NCI-H2227 treated with DMSO at 0.1 percent for 48 hours (cell line): ENCODE measurements at places on chromosomes 2 and 18.

DNA sequence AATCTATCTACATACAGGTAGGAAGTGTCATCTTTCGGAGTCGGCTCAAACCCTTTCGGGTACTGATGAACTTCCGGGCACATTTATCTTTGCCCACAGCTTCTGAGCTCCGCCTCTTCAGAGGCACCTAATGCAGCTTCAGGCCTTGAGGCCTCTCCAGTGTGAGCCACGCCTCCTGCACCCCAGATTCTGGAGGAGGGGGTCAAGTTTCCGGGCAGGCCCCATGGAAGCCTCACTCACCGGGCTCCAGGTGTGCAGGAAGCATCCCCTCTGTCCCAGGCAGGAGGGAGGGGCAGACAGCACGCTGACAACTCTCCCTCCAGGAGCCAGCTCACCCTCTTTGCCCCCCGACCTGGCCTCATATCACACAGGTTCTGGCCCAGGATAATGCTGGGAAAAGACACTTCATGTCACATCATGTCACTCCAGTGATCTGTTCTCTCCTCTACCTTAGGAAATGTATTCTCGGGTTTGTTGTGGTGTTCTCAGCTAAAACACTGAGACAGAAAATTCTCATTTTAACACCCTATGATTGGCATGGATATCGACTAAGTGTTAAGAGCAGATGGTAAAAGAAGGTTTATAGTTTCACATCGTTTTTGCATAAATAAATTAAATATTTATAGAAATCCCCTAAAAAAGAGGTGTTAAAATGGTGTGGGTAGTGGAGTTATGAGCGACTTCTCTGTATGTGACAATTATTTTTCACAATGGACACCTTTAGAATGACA lies 46.2 kb upstream of the COPS8 start:
- DNase-seq: no peak

DNA sequence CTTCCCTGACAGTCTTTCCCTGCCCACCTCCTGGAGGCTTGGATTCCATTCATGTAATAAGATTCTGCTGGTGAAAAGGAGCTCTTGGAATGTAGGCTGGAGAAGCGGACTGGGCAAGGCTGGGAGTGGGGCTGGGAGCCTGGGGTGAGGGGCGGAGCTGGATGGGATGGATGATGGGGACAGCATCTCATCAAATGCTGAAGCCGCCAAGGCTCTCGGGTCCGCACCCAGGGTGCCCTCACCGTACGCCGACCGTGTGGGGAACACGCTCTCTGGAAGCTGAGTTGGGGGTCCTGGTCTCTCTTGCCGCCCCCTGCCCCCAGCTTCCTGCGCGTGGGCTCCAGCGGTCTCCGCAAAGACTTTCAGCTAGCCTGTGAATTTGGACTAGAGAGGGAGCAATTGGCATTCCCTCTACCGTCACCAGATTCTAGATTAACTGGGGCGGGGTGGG lies 9.1 kb downstream of the RAX start:
- no peak for DNase-seq

DNA sequence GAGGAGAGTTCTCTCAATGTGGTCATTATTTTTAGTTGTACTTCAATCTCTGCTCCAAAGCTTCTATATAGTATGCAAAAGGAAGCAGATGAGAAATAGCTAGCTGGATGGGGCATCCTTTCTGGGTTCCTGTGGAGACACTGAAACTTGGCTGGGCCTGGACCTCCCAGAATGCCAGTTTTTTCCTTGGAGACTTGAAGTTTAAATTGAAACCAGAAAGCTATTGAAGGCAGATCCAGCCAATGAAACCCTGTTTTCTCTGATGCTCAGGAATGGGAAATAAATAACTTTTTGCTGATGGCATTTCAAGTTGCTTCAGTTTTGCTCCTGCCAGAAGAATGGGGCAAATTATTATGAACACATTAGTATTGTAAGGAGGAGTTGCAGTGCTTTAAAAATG lies 2.9 kb downstream of the SETBP1 start:
- DNase-seq: no peak

GRCh38 chr2:122033778-122034177 lies 278.3 kb downstream of the TSN start:
- no peak for DNase-seq

DNA sequence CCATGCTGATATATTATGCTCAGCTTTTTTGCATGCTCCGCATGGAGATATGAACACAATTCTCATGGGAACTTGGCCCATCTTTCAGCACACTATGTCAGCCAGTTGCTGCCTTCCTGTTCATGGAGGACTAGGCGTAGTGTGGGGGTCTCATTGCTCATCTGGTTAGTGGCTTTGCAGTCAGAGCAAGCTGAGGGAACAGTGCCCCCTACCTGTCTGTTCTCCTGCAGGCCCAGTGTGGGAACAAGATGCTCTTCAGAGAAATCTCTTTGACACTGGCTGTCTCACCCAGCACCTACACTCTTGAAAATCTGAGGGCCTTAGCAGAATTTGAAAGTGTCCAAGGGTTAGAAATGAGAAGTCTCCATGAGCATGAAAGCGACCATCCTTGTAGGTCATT lies 47.1 kb downstream of the SPTBN1 start:
- no peak for DNase-seq

GRCh38 chr2:207561386-207562080 lies 31.8 kb downstream of the CREB1 start:
- DNase-seq: no peak

- DNase-seq: no peak
Measured at GRCh38 chr2:133716166-133716565, 147.9 kb upstream of the NCKAP5 start.

- no peak for DNase-seq
Measured at GRCh38 chr2:143158551-143159485, 29.6 kb downstream of the ARHGAP15 start.

- no peak for DNase-seq
Measured at GRCh38 chr2:226902041-226902966, 66.5 kb downstream of the RHBDD1 start.

- DNase-seq: no peak
Measured at GRCh38 chr2:98764499-98764898, 33.6 kb upstream of the MGAT4A start.

- DNase-seq: no peak
Measured at GRCh38 chr18:58058720-58059119, 14.7 kb downstream of the NEDD4L start.

DNA sequence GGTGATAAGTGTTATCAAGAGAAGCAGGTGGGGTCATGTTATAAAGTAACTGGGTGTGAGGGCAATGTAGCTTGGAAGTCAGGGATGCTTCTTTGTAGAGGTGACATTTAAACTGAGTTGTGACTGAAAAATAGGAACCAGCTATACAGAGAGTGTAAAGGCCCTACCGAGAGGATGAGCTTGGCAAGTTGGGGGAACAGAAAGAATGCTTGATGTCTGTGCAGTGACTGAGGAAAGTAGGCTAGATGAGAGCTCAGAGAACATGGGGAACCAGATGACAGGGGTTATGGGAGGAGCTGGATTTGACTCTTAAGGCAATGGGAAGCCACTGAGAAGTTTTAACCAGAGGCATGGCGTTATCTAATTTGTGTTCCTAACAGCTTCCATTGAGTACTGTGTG lies 115.3 kb downstream of the DOCK10 start:
- DNase-seq: no peak

GRCh38 chr2:44866152-44866551 lies 75.3 kb upstream of the SIX3 start:
- no peak for DNase-seq

- DNase-seq: no peak
Measured at GRCh38 chr18:31010601-31011000, 31.9 kb downstream of the DSC3 start.

DNA sequence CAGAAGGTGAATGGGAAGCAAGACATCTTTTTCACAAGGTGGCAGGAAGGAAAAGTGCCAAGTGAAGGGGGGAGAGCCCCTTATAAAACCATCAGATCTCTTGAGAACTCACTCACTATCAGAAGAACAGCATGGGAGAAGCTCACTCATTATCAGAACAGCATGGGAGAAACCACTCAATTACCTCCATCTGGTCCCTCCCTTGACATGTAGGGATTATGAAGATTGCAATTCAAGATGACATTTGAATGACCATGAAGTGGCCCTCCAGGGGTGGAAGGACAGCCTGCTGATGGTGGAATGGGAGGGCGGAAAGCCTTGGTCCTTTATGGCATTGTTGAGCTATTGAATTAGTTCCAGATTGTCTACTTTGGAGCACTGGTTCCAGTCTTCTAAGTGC lies 413.0 kb upstream of the MEX3C start:
- DNase-seq: peak; percentile 2

DNA sequence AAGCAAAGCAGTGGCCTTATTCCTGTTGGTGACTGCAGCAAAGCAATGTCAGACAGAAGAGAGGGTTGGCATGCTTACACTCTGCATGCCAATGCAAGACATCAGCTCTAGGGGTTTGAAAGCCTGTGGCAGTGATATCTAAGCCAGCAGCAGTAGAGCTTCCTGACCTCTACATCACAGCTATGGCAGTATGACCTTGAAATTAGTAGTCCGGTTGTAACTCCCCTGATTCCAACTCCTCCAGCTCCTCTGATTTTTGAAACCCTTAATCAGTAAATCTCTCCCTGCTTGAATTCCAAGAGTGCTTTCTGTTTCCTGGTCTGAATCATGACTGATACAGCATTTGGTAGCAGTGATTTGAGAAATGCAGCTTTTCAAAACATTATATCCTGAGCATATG lies 60.0 kb upstream of the LRP1B start:
- no peak for DNase-seq

GRCh38 chr2:100924520-100925451 lies 77.3 kb upstream of the RPL31 start:
- DNase-seq: no peak

DNA sequence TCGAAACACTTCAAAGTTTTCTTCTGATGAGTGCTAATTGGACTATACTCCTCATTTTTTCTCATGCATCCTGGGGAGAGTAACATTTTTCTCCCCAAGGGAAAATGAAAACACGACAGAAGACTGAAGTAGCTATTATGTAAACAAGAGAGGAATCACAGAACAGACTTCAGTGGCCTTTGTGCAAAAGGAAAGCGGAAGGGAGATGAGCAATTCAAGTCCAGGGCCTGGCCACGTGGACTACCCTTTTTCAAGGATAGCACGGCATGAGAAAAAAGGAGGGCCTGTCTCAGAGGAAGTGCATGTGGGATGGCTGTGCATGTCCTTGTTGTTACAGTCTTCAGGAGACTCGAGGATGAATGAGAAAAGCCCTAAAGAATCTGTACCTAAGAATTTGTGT lies 43.8 kb upstream of the KCNE4 start:
- no peak for DNase-seq

DNA sequence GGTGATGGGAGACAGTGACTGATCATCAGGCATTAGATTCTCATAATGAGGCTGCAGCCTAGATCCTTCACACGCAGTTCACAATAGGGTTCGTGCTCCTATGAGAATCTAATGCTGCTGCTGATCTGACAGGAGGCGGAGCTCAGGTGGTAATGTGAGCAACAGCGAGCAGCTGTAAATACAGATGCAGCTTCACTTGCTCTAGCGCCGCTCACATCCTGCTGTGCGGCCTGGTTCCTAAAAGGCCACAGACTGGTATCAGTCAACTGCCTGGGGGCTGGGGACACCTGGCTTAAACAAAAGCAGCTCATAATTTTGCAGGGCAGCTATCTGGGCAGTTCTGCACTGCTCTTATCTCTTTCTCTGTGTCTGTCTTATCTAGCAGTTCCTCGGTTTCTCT lies 20.4 kb upstream of the CD226 start:
- DNase-seq: no peak

GRCh38 chr2:153808679-153809078 lies 63.0 kb upstream of the GALNT13 start:
- no peak for DNase-seq

DNA sequence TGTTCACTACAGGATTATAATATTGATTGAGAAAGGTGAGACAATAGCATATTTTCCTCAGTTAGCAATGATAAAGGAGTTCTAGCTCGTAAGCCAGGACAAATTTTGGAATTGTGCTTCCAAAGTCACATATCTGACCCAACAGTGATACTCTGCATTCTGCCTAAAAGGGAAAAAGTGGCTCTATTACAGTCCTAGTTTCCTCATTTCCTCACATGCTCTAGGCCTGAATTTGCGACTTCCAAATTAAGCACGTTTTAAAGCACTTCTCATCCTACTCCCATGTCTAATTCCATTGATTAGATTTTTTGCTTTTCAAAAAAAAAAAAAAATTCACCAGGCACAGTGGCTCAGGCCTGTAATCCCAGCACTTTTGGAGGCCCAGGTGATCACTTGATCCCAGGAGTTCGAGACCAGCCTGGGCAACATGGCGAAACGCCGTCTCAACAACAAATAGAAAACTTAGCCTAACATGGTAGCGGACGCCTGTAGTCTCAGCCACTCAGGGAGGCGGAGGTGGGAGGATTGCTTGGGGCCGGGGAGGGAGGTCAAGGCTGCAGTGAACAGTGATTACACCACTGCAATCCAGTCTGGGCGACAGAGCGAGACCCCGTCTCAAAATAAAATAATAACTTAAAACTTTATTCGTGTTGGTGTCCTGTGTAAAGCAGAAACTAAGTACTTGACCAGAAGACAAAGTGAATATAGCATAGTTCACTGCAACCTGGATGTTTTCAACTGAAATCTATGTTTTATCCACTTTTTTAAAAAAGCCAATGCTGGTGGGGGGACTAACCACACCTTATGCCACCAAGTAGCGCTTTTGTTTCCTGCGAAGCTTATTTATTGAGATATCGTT lies 1.5 kb downstream of the ESCO1 start:
- no peak for DNase-seq

GRCh38 chr18:74380916-74381315 lies 65.3 kb downstream of the C18orf63 start:
- DNase-seq: no peak

GRCh38 chr2:179435000-179435399 lies 170.4 kb upstream of the SESTD1 start:
- no peak for DNase-seq

GRCh38 chr2:72205504-72205881 lies 57.8 kb upstream of the CYP26B1 start:
- DNase-seq: no peak

DNA sequence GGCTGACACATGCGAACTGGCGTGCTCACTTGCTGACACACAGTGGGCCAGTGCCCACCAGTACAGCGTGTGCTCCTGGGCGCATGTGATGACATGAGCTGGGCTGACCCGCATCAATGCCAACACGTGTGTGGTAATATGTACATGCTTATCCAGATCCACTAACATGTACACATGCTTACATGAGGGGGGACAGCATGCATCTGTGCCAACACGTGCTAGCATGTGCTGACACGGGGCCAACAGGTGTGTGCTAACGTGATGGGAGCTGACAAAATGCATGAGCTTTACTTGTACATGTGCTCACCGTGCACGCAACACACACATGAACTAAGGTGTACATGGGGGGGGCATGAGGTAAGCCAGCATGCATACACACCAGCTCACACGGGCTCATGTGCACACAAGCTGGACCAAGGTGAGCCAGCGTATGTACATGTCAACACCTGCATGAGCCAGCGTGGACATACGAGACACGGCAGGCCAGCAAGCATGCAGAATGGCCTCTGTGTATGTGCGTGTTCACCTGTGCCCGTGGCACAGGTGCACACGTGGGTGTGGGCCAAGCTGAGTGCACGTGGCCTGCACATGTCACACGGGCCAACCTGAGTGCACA lies 28.5 kb downstream of the GPC1 start:
- DNase-seq: no peak
